Fibroblast of skin of right quadriceps (primary cell): ENCODE measurements at places on chromosomes 4 and X.

GRCh38 chr4:65069177-65069576 lies 601.1 kb downstream of the EPHA5 start:
- no peak for DNase-seq

DNA sequence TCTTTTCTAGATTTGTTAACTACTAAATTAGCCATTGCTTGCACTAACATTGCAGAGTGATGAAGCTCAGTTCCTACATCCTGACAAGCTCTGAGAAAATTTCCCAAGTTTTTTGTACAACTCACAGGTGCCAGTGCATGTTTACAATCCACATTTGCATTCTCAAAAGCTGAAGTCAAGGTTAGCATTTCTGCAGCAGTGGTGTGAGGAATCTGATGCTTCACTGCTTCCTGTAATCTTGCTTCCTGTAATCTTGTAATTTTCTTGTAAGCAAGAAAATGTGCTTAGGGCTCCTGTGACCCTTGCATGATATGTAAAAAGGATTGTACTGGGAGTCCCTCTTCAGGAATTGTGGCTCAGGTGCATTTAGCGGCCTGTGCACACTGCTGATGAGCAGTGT lies 207.4 kb upstream of the CXCL13 start:
- no peak for DNase-seq

GRCh38 chr4:1972414-1972813 lies 36.4 kb downstream of the NELFA start:
- DNase-seq, result no peak

- peak; percentile 81 for DNase-seq
Observed at GRCh38 chr4:16843831-16844508, 54.5 kb downstream of the LDB2 start.

DNA sequence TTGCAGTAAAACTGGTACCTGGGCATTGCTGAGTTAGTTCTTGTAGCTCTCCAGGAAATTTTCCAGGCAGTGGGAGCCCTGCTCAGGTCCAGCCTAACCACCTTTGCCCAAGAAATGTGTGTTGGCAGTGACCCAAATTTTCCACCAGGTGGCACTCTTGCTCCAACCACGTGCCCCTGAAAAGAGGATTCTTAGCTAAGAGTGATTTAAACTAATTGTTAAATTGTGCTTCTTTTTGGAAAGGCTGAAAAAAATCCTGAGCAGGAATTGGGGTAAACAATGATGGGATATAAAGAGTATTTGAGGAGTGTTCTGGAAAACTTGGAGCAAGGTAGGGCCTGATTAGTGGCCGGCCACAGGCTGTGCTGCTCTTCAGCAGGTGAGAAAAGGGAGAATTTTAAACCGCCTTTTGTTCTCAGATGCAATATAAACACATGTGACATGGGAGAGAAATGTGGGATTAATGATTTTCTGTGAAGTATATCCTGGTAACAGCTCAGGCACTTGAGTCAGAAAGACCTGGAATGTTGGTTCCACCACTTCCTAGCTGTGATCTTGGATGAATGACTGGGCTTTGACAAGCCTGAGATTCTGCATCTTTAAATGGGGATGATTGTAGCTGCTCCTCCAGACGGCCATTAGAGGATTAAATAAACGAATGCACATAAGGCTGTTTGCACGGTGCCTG lies 219.6 kb downstream of the PTTG2 start:
- DNase-seq, result peak; percentile 78

DNA sequence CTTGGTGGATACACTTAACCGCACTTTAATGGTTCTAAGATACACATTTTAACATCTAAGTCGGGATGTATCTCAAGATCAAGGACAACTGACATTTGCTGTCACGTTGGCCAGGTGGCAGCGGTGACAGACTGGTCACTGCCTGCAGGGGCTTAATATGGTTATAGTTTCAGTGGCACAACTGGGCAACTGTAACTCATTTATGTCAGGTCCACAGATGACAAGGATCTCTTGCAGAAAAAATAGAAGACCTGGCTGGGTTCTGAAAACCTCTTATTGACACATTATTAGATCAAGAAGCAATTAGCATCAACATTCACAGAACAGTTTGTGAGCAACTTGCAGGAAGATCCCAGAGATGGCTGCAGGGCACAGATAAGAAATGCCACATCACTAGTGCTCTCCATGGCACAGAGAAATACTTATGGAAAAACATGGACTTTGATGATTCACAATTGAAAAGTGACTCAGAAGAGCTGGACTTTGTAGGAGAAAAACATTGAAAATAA lies 99.6 kb upstream of the SORBS2 start:
- DNase-seq, result no peak

DNA sequence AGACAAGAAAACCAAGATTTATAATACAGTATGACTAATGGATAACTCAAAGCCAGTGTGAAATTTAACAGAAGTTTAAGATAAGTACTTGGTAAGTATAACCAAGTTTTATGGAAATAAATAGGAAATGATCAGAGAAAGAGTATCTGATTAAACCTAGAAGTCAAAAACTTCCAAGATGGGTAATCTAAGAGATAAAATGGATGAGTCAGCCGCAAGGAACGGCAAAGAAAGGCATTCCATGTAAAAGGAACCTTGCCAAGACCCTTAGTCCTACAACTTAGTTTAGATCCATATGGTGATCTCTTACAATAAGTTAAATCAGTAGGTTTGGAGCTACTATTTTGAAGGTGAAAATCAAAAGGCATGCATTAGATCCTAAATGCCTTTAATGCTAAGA lies 34.8 kb downstream of the LIN54 start:
- peak; percentile 58 for DNase-seq
